Stimulated activated CD4-positive, alpha-beta T cell treated with anti-CD3 and anti-CD28 coated beads, Interleukin-1b, Interleukin-23, amount 100 ng/mL, for 1 hour (primary cell): ENCODE measurements at places on chromosomes 12 and 14.

- DNase-seq: no peak
Observed at GRCh38 chr14:101733211-101733610, 28.3 kb upstream of the PPP2R5C start.

- peak; percentile 28 for DNase-seq
Observed at GRCh38 chr14:68978172-68978911, 760 bp downstream of the ACTN1 start.

- DNase-seq: no peak
Observed at GRCh38 chr12:47988073-47989022, 15.9 kb downstream of the COL2A1 start.

DNA sequence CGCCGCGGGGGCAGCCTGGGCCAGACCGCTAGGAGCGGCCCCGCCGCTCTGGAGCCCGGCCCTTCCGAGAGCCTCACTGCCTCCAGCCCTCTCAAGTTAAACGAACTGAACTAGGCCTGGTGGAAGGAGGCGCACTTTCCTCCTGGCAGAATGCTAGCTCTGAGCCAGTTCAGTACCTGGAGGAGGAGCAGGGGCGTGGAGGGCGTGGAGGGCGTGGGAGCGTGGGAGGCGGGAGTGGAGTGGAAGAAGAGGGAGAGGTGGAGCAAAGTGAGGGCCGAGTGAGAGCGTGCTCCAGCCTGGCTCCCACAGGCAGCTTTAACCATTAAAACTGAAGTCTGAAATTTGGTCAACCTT lies 5.3 kb downstream of the LTB4R start:
- DNase-seq: no peak

DNA sequence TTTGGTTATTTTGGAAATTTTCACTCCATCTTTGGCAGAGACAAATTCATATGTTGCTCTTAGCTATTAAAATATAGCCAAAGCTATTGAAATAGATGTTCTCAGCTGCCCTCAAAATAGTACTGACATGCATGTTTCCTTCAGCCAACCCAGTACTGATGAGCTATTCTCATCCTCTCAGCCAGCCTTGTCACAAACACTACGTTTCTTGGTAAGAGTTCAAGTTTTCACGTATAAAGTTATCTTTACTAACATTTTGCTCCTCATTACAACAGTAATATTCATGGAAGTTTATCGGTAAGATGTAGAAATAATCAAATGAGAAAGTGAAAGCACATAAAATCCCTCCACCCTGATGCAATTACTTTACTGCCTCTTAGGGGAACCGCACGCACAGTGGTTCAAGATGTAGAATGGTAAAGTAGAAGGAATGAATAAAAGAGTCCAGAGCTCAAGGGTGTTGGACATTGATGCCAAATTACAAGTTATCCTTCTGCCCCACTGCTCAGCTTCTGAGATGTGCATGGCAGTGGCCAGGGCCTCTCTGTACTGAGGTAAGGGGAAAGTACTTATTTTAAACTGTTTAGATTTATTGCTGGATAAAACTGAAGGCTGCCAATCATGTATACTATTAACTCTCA lies 20.7 kb downstream of the GCH1 start:
- DNase-seq: no peak

DNA sequence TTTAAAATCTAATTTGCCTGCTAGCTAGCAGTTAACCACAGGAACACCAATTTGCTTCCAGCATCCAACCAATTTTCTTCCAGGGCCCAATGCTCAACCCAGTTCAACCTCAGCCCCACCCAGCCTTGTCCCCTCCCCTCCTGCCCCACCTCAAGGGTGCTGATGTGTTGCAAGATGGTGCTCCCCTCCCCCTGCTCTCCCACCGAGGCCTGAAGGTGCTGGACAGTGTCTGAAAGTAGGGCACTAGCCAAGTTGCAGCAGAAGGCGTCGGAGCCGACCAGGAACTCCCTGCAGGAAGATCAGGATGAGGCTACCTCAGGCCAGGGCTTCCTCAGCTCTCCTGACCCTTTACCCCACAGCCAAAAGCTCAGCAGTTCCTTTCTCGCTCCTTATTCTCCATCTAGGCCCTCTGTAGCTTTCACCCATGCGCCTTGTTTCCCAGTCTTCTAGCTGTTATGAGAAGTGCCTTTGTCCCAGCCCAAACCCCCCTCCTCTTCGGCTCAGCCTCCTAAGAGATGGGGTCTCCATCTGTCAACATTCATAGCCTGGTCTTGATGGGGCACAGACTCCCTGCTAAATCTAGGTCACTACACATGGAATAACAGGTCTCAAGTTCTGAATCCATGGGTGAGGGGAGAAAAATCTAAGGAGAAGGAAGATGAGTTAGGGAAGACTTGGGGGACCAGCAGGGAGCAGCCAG lies 3.6 kb downstream of the STAT6 start:
- DNase-seq: no peak

- no peak for DNase-seq
Observed at GRCh38 chr12:54002278-54002914, 2.4 kb downstream of the HOXC9 start.

GRCh38 chr12:9699898-9700605 lies 30.5 kb downstream of the CLEC2D start:
- no peak for DNase-seq

DNA sequence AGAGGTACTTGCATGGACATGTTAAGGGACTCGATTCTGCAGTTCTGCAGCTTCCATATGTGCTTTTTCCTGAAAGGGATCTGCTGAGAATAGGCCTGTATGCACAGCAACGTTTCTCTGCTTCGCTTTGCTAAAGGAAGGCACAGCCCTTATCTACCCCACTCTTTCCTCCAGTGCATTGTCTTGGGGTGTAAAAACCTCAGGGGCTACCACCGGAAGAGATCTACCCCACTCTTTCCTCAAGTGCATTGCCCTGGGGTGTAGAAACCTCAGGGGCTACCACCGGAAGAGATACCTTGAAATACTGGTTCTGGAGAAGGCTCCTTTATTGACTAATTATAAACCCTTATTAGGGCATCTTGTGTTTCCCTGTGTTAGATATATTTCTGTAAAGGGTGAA lies 52.9 kb downstream of the SEL1L start:
- DNase-seq: no peak

GRCh38 chr14:30559638-30560091 lies 707 bp downstream of the G2E3 start:
- DNase-seq: no peak

DNA sequence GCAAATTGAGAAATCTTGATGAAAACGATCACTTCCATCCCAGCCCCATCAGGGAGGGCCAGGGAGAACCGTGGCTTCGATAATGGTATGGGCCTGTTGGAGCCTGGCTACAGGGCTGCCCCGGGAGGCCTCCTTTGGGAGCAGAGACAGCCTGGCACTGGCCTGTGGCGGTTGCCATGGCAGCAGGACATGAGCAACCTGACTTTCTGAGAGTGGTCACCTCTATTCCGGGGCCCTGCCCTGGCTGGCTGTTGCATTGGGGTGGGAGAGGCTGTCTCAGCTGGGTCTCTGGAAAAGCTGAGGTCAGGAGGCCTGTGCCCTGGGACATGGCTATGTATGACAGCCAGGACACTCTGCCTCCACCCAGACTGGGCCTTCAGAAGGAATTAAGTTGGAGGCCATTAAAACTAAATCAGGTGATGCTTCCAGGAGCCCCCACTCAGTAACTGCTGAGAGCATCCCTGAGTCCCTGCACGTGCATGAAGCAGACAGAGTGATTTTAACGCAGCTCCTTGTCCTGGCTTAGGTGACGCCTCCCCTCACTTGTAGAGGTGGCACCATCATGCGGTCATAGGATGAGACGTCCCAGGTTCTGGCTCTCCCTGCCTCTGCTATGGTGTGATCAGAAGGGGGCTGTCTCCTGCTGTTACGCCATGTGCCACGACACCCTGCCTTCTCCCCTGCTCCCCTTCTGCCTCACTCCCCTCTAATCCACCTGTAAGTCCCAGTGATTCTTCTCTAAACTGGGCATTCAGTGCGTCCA lies 126.3 kb downstream of the SLC25A47 start:
- DNase-seq: no peak

GRCh38 chr12:29725587-29726320 lies 58.0 kb downstream of the TMTC1 start:
- DNase-seq: no peak

GRCh38 chr14:37901978-37902377 lies 305.7 kb upstream of the SSTR1 start:
- DNase-seq: no peak

- no peak for DNase-seq
Observed at GRCh38 chr14:73758392-73759182, 44.4 kb upstream of the PNMA1 start.

- no peak for DNase-seq
Observed at GRCh38 chr12:974271-974862, 16.7 kb upstream of the ERC1 start.

DNA sequence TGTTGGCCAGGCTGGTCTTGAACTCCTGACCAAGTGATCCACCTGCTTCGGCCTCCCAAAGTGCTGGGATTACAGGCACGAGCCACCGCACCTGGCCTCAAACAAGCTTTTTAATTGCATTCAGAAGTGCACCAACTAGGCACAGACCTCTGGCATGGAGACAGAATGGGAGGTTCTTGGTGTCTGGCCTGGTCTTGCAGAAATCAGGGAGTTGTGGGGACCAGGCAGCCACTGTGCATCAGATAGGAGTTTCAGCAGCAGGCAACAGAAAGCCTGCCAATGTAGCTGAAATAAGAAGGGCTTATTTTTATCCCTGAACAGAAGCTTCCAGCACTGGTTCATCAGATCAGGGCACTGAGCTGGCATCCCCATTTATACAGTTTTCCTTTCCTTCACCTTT lies 22.2 kb upstream of the TCL1B start:
- DNase-seq: no peak
